Hindlimb muscle (tissue), 1 donor: ENCODE measurements at places on chromosomes 4 and X.

- no peak for DNase-seq
These were observed 52.9 kb downstream of the PPP2R2C start for GRCh38 chr4:6419452-6420028.

- no peak for DNase-seq
These were observed 44.0 kb upstream of the LDB2 start for GRCh38 chr4:16942491-16942890.

DNA sequence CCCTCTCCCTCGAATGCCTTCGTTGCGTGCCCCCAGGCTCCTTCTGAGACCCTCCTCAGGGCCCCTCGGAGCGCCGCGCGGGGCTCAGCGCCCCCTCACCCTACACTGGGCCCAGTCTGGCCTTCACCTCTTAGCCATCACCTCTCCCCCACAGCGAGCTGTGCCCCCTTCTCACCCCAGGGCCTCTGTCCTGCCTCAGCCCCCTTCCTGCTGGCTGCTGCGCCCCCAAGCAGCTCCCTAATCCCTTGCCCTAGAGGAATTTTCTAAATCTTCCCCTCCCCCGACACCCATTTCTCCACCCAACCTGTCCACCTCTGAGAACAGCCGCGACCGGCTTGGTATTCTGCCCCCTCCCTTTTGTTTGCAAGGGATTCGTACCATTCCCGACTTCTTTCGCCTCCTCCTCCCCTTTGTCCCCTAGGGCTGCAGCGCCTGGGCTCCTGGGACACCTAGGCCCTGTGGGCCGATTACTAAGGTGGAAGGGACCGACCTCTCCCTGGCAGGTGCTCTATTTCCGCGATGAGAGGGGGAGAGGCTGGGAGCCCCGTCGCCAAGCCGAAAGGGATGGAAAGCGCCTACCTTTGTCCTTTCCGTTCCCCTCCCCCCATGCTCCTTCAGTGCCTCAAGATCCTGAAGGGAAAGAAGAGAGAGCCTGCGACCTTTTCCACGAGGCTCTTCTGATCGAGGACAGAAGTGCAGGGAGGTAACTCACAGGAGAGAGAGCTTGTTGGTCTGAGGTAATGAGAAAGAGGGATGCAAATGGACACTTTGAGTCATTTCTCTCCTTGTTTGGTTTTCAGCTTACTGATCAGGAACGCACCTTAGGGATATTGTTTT is 10.9 kb downstream of the DLG3 start:
- no peak for DNase-seq

DNA sequence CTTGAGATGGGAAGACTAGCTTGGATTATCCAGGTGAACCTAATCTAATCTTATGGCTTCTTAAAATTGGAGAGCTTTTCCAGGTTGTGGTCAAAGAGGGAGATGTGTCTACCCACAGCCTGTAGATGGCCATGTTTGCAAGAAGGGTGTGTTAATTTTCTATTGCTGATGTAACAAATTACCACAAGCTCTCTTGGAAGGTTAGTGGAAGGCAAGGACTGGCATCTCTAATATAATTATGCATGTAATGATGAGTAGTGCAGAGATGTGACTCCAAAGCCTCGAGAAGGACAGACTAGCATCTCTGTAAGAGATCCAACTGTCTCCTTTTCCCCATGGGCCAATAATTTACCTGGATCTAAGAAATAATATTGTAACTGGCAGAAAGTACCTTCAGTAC is 3.2 kb upstream of the ADH1B start:
- no peak for DNase-seq

DNA sequence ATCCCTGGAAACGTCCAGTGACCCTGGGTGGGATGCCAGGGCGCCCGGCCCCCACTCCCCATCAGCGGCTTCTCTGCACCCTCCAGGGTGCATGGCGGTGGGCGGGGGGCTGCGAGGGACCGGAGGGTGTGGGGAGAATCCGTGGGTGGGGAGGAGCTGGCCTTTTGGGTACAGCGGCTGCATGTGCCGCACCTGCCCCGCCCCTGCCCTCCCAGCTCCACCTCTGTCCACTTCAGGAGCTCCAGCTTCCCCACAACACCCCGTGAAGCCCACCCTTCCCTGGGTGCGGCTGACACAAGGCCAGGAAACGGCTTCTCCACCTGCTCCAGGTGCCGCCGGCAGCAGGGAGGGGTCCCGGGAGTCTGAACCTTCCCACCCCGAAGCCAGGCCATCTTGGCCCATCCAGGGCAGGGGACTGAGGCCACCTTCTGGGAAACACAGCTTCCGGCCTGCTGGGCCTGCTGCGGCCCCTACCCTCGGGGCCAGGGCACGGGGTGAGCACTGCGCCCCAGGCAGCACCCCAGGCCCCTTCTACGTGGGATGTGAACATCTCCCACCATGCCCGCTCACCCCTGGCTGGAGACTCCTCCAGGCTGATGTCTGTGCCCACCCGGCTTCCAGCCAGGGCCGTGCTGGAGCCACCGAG is 34.6 kb downstream of the CPLX1 start:
- DNase-seq = no peak

GRCh38 chr4:159607809-159608208 is 504.9 kb downstream of the RAPGEF2 start:
- DNase-seq = no peak

DNA sequence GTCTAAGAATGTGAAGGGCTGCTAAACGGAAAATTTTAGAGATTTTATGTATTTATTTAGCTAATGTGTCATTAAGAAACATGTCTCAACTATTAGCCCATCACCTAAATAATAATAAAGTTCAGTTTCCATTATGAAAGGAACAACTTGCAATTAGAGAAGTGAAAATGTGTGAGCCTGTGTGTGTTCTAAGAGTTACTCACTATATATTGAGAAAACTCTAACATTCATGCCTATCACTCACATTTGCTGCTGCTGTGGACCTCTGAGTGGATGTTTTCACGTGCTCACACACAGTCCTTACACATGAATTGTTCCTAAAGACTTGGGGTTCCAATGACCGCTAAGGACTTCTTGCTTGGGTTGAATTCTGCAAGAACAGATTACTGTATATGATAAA is 364.0 kb downstream of the TMA16 start:
- DNase-seq = no peak

DNA sequence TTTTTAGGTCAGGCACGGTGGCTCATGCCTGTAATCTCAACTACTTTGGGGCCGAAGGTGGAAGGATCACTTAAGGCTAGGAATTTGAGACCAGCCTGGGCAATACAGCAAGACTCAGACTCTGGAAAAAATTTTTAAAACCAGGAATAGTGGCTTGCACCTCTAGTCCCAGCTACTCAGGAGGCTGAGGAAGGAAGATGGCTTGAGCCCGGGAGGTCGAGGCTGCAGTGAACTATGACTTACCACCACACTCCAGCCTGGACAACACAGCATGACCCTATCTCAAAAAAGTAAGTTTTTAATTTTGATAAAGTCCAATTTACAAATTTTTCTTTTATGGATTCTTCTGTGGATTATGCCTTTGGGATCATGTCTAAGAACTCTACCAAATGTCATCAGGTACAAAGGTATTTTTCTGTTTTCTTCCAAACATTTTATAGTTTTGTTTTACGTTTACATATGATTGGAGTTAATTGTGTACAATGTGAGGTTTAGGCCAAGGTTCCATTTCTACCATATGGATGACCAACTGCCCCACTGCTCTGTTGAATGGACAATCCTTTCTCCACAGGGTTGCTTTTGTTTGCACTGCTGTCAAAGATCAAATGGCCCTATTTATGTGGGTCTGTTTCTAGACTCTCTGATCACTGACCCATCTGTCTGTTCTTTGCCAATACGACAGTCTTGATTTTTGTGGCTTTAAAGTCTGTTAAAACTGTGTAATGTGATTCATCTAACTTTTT is 48.2 kb downstream of the CPLX1 start:
- no peak for DNase-seq

DNA sequence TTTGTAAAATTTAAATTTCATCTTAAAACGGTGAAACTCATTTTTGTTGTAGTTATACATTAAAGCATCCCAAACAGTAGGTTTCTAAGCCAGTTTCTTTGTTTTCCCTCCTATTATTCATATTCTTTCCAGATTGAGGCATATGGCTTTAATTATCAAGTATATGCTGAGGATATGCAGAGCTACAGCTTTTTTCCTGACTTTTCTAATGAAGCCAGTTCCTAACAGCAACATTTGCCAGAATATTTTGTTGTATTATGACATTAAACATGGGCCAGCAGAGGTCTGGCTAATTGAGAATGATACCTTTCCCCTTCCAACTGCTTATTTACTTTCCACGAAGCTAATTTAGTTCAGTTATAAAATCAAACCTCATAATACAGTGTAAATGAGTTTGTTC is 75.3 kb downstream of the SLIT2 start:
- DNase-seq = no peak

DNA sequence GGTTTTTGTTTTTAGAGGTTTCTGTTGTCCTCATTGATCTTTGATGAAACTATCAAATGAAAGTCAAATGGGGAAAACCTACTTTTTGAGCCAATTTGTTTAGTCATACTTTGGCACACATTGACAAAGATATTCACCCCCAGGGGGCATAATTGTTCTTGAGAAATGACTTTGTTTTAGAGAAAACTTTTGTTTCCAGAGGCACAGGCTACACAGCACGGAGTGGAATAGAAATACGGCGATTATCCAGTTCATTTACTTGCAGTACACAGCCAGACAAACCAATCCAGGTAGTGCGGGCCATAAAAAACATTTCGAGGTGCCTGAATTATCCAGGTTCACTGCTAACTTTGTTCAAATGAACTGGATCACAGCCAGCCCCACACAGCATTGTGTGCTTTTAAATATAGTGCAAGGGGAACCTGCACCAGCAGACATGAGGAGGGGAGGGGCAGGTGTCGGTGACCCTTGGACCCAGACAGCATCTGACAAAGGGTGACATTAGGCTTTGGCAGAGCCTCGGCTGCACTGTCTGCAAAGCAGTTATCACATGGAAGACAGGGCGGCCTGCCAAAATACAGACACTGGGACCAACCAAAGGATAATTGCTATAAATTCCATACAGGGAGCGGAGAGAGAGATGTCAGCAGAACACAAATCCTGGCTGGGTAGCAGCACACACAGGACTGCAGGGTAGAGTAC is 179.6 kb upstream of the NOCT start:
- no peak for DNase-seq

GRCh38 chr4:5198656-5199541 is 147.6 kb downstream of the STK32B start:
- DNase-seq = no peak

DNA sequence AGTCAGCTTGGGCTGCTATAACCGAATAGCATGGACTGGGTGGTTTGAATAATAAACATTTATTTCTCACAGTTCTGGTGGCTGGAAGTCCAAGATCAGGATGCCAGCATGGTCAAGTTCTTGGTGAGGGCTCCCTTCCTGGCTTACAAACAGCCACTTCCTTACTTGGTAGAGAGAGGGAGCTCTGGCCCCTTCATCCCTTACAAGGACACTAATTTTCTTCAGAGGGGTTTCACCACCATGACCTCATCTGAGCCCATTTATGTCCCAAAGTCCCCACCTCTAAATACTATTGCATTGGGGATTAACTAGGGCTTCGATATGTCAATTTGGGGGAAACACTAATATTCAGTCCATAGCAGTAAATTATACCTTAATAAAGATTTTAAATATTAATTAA is 61.8 kb downstream of the CLNK start:
- DNase-seq = no peak

DNA sequence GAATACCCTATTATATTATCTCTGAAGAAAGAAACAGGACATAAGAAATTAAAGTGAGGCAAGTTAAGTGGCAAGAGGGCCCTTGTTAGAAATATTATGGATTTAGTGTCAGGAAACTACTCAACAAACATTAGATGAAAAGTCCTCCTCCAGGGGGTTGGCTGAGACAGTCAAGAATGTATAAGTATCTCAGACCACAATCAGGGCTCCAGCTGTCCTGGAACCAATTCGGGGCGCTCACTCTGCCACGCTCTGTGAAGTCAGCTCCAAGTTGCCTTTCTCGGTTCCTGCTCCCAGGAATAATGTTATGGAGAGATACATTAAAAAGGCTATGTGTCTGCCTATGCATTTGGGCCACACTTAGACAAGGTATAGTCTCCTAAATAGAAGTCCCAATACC is 73.3 kb downstream of the RASGEF1B start:
- DNase-seq = no peak

DNA sequence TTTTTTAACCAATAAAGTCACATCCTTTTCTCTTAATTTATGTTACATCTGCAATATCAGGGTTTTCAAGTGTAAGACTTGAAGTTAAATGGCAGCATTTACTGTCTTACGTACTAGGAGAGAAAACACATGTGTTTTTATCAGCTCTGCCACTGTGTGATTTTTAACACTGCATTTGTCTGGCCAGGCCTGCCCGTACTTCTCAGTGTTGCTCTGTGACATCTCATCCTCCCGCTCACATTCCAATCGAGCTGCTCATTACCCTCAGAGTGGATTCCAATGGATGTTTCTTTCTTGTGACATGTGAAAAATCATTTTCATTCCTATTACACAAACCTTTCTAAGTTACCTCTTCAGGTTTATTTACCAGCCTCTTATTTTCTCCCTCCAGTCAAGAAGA is 420.3 kb downstream of the FAT4 start:
- peak; percentile 25 for DNase-seq

DNA sequence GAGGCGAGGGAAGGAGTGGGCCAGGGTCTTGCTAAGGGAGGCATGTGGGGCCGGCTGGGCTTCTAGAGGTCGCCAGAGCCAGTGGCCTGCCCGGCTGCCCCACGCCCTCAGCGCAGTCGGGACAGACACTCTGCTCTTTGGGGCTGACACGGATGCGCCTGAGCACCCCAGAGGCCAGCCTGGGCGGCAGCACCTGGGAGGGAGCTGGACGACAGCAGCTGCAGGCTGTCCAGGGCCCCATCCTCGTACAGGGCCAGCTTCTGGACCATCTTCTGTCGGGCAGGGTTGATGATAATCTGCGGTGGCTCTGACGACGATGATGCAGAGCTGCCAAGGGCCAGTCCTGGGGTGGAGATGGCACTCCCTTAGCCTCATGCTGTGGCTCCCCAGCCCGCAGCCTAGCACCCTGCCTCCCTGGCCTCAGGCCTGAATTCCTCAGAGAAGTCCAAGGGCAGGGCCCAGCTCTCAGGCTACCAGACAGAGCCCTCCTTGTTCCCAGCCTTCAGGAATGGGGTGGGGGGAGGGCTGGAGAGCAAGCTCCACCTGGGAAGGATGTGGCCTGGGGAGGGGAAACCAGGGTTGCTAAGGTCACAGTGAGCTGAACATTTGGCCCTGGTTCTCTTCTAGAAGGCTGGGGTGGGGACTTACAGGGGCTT is 7.2 kb downstream of the IRAK1 start:
- DNase-seq = no peak

- DNase-seq = no peak
These were observed 6.6 kb downstream of the FGFR3 start for GRCh38 chr4:1799387-1800375.
